LoVo (cell line): ENCODE measurements at places on chromosomes 7 and 10.
A peak's percentile ranks its signal among the peaks of the same experiment; 100 is the strongest.

- peak; percentile 37 for DNase-seq
Measured at GRCh38 chr10:9166770-9167169, 1112.3 kb downstream of the GATA3 start.

DNA sequence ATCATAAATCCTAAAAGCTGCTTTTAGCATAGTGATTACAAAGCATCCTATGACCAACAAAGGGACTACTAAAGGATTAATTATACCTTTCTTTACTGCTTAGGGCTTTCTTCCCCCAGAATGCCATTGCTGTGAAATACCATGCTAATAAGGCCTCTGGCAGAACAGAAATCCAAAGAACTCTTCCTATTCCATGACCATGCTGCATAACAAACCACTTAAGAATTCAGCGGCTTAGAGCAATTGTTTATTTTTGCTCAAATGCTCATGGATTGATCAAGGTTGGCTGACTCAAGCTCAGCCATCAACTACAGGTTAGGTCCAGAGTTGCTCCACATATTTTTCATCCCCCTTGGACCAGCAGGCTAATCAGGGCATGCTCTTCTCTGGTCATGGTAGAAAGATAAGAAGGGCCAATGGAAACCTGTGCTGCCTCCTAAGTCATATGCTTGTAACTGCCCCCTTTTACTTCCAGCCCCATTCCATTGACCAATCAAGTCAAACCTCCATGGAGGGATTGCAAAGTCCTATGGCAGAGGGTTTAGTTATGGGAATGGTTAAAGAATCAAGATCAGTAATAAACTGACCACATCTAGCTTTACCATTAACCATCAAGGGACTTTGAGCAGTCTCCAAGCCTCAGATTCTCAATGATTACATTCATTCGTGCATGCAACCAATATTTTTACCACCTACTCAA lies 244.4 kb upstream of the FZD1 start:
- DNase-seq = no peak

DNA sequence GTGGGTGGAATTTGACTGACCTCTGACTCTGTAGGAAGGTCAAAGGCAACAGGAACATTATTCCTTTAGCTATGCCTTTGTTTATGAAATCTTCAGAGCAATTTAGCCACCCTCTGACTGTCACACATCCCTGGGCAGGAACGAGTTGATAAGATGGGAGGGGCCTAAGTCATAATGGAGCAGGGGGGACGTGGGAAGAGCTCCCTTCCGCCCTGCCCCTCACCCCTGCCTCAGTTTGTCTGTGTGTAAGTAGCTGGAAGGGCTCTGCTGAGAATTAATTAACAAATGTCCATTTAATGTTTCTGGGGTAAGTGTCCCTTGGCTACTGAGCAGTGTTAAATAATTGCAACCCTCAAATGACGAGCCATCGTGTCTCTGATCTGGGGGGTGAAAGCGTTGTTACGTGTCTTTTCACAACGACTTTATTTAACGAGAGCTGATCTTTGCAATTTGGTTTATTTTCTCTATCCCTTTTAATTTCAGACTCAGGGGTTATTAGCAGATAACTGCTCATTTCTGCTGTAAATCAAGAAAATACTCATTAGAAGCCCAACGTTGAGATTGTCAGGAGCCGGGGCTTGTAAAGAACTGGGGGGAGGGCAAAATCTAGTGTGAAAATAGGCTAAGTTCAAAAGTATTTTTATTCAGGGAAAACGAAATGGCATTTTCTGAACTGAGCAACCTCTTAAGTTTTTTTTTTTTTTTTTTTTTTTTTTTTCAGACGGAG lies 12.5 kb upstream of the UNCX start:
- no peak for DNase-seq

DNA sequence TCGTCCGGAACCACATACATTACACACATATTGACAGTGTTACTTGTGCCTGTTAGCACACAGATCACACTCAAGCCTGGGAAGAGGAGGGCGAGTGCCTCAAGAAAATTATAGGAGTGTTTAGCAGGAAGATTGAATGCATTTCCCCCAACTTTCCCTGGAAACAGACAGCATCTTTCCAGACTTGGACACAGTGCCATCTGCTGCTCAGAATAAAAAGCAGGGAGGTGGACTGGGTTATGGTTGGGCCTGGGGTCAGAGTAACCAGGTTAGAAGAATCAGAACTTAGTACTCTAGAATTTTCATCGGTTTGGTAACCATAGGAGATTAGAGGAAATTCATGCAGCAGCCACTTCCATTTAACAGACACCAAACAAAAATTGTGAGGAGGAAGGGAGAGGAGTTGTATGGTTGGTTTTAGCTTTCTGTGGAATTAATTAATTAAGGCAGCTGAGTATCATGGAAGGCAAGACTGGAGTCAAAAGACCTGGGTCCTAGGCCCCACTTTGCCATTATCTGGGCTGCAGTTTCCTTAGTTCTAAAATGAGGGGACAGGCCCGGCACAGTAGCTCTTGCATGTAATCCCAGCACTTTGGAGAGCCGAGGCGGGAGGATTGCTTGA lies 43.4 kb upstream of the OPTN start:
- no peak for DNase-seq

GRCh38 chr7:18313965-18314364 lies 181.6 kb upstream of the HDAC9 start:
- no peak for DNase-seq

DNA sequence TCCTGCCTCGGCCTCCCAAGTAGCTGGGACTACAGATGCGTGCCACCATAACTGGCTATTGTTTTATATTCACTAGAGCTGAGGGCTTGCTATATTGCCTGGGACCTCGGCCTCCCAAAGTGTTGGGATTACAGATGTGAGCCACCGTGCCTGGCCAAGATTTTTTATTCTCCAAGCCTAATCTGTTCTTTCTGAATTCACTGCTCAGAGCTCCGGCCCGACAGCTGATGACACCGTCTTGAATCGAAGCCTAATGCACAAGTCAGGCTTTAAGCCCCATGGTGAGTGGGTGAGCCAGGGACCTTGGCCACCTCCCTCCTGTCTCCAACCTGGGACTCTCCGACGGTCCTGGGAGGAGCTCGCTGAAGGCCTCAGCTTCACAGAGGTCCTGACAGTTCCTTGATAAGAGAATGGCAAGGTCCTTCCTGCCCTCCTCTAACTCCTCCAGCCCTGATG lies 338.9 kb downstream of the WDR37 start:
- DNase-seq = no peak

DNA sequence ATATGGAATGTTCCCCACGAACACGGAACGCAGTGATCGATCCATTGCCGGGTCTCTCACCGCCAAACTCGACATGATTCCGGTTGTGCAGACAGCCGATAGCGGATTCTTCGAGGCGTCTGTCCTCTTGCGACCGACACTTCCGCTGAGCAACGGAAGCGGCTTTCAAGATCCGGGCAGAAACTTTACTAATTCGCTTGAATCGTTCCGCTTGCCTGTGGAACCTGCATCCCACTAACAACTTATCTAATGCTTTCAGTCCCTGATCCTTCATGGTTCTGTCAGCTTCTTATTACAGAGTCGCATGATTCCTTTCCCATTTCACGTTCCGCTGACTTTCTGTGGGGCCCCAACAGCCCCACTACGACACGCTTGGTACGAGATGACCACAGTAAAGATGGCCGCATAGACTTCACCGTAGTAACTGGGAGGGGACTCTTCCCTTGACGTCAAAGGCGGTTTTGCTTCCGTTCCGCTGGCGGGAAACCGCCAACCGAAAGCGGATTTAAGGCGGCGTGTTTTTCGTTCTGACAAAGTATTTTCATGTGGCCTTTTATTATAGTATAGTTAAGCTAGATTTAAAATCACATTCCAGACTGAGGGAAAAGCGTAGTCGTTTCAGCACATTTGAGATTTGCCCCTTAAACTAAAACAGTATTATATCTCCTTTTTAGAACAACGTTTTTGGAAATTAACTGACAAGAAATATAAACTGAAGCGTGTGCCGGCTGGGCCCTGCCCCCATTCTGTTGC lies at the start of gene CSTF2T:
CSTF2T (minus strand) TSS at position 121 of the 753 bp plus-strand sequence; CDS start at position 75, 46 bp downstream.
- DNase-seq = peak; percentile 91

DNA sequence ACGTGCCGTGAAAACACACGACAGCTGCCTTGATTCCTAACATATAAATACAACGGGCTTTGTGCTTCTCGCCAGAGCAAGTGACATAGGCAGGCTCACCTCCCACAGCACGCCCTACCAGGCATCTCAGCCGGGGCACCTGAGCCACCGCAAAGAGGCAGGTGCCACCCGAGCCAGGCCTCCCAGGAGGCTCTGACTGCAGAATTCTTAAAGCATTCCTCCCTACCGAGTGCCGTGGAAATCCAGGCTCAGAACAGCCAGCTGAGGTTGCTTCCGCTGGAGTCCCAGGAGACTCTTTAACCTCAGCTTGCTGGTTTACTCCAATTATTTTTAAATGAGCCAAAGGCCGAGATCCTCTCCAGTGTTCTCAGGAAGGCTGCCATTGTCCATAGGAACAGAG lies 206.5 kb downstream of the USP6NL start:
- no peak for DNase-seq

GRCh38 chr10:79941146-79941545 lies 7.8 kb downstream of the SFTPD start:
- DNase-seq = no peak

DNA sequence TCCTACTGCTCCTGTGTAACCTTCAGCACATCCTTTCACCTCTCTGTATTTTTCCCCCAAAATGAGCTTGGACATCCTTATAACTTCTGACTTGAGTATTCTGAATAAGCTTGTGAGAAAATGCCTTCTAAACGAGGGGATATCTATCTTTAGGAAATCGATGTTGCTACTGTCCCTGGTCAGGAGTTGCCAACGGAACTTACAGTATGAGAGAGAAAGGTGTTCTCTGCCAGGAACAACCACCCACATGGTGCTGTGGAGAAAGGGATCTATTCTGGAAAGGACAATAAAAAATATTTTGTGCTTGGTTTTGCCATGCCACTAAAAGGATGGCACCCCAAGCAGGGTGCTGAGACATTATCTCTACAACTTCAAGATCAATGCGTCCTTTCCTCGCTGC lies 186.6 kb upstream of the AOAH start:
- DNase-seq = no peak

DNA sequence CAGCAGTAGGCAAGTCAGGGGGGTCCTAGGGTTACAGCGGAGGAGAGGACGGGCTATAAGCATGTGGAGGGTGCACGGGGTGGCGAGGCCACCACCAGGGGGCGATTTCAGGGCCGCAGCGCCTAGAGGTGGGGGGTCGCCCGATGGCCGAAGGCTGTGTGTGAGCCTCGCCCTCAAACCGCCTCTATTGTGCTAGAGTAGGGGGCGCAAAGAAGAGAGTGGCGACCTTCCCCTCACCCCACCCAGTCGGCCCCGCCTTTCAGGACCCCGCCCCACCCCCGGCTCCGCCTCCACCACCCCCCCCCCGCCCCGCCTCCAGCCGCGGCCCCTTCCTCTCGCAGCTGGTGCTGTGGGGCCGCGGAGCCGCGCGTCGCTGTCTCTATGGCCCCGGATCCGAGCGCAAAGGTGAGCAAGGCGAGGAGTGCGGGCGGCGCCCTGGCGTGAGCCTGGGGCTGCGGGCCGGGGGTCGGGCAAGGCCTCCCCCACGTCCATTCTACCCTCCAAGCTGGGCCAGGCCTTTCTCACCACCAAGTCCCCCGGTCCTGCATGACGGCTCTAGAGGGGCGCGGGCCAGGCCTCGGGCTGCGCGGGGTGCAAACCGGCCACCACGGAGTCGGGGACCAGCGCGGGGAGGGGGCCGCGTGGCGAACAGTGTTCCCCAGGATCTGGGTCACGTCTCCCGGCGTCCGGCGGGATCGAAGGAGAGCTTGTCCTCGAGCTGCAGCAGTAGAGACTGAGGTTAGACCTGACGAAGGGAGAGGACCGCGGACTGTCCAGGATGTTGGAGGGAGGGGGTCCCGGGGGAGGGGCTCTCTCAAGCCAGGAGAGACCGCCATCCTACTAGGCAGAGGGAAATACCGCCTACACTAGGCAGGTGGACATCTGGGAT lies at the start of gene SEMA4G:
SEMA4G (plus strand) TSS at position 318 of the 889 bp plus-strand sequence. CDS start 3,409 bp downstream, outside the sequence.
- DNase-seq = peak; percentile 46

DNA sequence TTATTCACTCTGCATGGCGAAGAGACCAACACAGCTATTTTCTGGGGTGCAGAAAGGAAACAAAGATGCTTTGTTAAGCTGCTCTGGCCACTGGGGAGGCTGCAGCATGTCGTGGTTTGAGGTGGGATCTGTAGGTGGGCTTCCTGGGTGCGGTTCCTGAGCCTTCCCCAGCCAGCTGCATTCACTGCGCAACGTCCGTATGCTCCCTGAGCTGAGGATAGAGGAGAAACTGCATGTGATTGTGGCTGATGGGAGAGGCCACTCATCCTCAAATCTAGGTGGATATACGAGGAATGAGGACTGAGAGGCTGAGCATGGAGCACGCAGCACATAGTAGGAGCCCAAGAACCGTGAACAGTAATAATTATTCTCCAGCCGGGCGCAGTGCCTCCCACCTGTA lies 9.9 kb upstream of the DNAAF5 start:
- no peak for DNase-seq

DNA sequence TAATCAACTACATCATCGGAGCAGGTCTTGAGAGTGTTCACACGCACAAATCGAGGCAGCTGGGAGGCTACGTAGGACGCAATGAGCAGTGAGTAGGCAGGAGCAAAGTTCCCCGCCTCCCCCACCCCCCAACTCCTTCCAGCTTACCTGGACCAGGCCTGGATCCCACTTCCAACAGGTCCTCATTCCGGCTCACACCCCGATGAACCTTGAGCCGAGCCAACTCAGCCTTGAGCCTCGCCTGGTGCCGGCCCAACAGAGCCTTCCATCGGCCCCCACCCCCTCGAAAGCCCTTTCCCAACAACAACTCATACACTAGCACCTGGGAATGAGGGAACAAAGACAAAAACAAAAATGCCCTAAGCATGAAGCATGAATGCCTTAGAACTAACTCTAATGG lies 1.2 kb downstream of the NSUN5 start:
- no peak for DNase-seq

- DNase-seq = no peak
Measured at GRCh38 chr7:491958-492713, 27.5 kb downstream of the PDGFA start.

- DNase-seq = no peak
Measured at GRCh38 chr7:96136600-96137239, 185.2 kb downstream of the SLC25A13 start.

DNA sequence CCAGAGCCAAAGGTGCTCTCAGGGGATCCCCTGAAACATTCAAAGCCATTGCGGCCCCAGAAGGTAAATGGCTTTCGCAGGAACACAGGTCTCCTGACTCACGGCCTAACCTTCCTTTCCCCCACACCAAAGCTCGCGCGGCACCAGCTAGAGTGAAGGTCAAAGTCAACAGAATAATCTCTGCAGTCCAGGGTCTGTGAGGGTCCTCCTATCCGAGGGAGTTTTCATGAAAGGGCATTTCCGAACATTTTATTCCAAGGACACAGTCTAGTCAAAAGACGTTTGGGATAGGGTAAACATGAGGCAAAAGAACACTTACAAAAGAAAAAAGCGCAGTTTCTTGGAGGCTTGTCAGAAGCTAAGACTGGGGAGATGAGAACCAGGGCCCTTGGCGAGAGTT lies 559 bp upstream of the STEAP2 start:
- peak; percentile 28 for DNase-seq

DNA sequence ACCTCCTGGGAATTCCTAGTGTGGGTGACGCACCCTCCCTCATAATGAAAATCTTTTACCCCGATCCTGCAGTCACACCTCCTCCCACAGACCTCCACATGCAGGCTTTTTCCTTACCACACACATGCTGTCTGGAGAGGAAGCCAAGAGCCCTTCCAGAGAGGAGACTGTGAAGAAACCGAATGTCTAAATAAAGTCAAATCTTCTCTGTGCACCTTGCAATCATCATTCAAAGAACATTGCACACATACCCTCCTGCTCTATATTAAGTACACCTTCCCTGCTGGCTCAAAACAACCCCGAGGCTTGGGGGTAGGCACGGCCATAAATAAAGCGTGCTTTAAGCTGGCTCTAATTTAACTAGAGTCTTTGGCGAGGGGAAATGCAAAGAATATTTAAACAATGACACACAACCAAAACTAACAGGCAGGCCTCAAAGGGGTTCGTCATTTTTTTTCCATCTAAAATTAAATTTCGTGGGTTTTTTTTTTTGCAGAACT lies 34.9 kb downstream of the CALML3 start:
- no peak for DNase-seq
